Occipital lobe (tissue), 3 donors: ENCODE measurements at places on chromosomes 7 and 10. TPM values are rescaled to one million over a fixed set of nuclear protein-coding genes. Genes with fewer than 3 reads are reported as not detected.

Gene OR2A7
- not detected for total RNA-seq

Gene EIF3B
- total RNA-seq = 63.0 TPM

Gene LIPN
- total RNA-seq = not detected

Gene LMOD2
- not detected for total RNA-seq

Gene BUB3
- total RNA-seq = 112 TPM

Gene INPP5A
- 29.3 TPM for total RNA-seq

Gene ZNF33A
- total RNA-seq = 70.5 TPM

Gene PHYH
- 9.8 TPM for total RNA-seq

Gene SPDYE11
- not detected for total RNA-seq

Gene SLC18A2
- not detected for total RNA-seq

Gene TRIM50
- total RNA-seq = 0.16 TPM

Gene SYT15B
- not detected for total RNA-seq

Gene PCDH15
- 9.2 TPM for total RNA-seq

Gene FLNC
- 3.6 TPM for total RNA-seq

Gene PRRT4
- total RNA-seq = 2.7 TPM

Gene C10orf105
- under 0.01 TPM for total RNA-seq

Gene OR9A2
- total RNA-seq = 1.1 TPM

Gene PRSS37
- not detected for total RNA-seq

Gene RELN
- 34.2 TPM for total RNA-seq

Gene VSTM4
- total RNA-seq = 2.3 TPM

Gene IFIT1B
- total RNA-seq = 2.0 TPM

Gene PDE1C
- total RNA-seq = 17.8 TPM

Gene PLXNA4
- 103 TPM for total RNA-seq

Gene APBB1IP
- 0.94 TPM for total RNA-seq

Gene HSPA12A
- 17.3 TPM for total RNA-seq
